ELF-1 (cell line): ENCODE measurements at places on chromosomes 12 and 14.

DNA sequence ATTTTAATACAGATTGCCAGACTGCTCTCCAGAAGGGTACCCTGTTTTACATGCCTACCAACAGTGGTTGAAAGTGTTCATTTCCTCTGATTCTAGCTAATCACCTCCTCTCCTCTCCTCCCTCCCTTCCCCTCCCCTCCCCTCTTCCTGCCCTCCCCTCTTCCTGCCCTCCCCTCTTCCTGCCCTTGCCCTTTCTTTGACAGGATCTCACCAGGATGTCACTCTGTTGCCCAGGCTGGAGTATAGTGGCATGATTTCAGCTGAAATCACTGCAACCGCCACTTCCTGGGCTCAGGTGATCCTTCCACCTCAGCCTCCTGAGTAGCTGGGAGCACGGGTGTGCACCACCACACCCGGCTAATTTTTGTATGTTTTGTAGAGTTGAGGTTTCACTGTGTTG is 24.7 kb downstream of the APAF1 start:
- no peak for DNase-seq

DNA sequence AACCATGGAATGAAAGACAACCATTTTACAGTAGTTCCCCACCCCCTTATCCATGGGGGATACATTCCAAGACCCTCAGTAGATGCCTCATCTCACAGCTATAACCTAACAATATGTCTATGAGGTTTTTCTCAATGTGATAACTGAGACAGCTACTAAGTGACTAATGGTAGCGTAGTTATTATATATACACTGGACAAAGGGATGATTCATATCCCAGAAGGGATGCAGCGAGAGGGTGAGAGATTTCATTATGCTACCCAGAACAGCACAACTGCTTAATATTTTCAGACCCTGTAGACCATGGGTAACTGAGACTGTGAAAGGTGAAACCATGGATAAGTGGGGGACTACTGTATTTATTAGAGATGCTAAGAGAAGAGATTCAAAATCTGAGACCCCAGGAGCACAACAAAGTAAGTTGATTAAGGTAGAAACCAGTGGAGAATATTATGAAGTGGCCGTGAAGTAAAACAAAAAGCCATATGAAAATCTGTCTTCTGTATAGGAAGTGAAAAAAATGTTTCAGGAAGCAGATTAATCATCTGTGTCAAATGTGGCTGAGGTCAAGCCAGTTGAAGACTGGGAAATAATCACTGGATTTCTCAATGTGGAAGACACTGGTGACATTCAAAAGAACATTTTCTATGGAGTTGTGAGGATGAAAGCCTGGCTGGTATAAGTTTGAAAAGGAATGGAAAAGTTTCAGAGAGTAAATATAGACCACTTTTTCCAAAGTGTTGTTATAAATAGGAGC is 77.2 kb downstream of the RPL10L start:
- no peak for DNase-seq

DNA sequence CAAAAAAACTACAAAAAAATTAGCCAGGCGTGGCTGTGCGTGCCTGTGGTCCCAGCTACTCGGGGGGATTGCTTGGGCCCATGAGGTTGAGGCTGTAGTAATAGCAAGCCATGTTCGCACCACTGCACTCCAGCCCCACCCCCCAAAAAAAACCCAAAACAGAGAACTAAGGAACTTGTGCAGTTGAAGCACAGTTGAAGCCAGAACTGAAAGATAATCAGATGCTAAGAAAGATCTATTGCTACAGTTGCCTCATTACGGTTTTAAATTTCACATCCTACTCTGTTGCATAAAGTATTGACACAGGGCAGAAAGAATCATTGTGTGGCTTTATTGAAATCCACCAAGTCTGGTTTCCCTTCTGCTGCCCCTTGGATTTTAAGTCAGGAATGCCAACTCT is 3.8 kb downstream of the CS start:
- no peak for DNase-seq

DNA sequence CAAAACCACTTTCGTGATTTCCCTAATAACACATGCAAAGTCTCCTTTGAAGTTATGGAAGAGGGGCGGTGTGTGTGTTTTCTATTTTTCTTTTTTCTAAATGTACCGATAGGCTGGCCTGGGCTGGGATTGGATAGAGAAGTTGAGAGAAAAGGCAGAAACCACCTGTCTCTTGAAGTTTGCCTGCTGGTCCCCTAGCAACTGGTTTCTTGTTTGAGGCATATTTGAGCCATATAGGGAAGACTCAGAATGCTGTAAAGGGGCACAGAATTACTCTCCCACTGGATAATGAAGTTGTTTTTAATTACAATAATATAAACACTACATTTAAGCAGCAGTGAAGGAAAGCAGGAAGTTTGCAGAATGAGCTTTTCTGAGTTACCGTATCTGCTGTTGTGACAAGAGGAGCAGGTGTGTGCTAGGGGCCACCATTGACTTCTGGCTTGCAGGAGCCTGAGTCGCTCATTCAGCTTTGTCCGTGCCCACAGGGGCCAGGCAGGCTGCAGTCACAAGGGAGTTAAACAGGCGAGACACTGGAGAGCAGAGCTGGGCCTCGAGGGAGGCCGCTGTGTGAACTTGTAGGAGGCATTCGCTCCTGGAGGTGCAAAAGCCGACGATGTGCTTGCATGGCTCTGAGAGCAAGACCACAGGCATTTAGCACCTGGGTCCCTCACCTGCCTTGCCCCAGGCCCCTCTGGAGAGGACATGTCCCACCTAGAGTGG is 173.8 kb upstream of the RGS6 start:
- no peak for DNase-seq

DNA sequence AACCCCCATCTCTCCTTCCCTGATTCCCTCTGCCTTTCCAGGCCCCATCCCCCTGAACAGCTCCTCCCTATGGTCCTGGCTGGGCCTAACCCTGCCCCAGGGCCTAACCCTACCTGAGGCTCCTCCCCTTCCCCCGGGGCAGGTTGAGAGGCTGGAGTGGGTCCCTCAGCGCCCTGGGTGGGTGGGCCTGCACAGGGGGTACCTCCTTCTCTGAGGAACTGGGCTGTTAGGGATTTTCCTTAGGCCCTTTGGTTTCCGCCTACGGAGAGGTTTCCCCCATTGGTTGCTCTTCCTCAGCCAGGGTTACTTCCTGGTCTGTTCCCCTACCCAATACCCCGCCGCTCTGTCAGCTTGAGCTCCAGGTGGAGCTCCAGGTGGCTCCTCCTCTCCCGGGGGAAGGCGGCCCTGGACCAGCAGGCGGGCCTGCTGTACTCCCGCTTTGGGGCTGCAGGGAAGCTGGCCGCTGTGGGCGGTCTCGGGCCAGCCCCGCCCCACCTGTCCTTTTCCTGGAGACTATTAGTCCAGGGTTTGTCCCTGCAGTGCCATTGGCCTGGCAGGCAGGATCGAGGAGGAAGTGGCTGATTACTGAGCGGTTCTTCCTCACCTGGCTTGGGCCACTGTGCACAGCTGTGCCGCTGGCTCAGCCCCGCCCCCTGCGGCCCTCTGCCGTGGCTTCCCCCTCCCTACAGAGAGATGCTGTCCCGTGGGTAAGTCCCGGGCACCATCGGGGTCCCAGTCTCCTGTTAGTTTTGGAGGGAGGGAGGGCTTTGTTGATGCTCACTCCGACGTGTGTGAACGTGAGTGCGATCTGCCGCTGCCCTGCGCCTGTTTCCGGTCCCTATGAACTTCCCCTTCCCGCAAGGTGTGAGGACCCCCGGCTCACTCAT is 2.5 kb downstream of the C12orf57 start:
- peak; percentile 98 for DNase-seq

GRCh38 chr12:111224186-111225066 is 144.5 kb downstream of the PHETA1 start:
- DNase-seq = no peak

DNA sequence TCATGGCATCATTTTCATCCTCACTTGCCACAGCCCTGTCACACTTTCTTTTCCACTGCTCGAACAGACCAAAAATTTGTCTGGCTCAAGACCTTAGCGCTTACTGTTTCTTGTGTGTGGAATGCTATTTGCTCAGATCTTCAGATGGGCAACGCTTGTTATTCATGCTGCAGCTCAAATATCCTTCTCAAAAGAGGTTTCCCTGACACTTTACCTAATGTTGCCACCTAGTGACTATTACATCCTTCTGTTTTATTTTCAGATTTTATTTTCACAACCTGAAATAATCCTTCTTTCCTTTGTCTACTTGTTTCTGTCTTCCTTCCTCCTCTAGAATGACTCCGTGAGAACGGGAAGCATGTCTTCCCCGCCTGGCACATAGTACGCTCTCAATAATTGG is 5.6 kb downstream of the FBXO33 start:
- DNase-seq = no peak

GRCh38 chr14:50225067-50225973 is 6.1 kb downstream of the SOS2 start:
- no peak for DNase-seq

- DNase-seq = no peak
Measured at GRCh38 chr12:108600702-108601007, 2.8 kb upstream of the TMEM119 start.
